Naive B cell (primary cell): ENCODE measurements at places on chromosomes 16 and 17. TPM values are rescaled to one million over a fixed set of nuclear protein-coding genes. Genes with fewer than 3 reads are reported as not detected.

DNA sequence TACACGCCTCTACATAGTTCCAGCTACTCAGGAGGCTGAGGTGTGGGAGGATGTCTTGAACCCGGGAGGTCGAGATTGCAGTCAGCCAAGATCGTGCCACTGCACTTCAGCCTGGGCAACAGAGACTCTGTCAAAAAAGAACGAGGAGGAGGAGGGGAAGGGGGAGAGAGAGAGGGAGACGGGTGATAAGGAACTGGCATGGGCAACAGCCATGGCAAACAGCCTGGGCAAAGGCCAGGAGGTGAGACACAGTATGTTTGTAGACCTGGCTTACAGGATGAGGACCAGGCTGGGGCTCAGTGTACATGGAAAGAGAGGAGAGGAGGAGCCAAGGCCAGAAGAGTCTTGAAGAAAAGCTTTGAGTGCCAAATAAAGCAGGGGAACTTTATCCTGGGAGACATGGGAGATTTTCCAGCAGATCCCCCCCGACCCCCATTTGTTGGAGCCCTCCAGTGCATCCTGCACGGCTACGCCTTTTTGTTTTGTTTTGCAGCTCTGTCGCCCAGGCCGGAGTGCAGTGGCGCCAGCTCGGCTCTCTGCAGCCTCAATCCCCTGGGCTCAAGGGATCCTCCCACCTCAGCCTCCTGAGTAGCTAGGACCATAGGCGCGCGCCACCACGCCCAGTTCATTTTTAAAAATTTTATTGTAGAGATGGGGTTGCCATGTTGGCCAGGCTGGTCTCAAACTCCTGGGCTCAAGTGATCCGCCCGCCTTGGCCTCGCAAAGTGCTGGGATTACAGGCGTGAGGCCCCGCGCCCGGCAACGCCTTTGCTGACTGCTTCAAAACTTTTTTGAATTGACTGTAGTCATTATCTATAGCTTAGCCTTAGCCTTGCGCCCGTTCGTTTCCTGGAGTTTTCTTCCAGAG, 1.3 kb upstream of the ALKBH5 start:
- DNase-seq, result no peak

WNT9B gene
- polyA plus RNA-seq, result not detected

DNA sequence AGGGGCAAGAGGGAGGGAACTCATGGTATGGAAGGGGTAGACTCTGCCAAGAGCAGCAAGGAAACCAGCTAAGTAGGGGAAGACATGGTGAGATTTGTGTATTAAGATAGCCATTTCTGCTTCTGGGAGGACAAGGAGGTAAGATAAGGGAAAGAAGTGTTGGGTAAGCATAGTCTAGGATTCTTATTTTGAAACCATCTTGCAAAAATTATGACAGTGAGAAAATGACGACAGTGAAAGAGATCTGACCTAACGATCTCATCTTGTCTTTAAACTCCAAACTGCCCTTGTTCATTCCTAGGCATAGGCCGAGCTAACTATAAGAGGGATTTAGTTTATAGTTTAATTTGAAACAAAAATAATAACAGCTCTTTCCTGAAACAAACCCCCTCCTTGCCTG, 5.6 kb upstream of the RBL2 start:
- DNase-seq, result no peak

CDK12 gene
- 3.3 TPM for polyA plus RNA-seq

- DNase-seq, result no peak
Measured at GRCh38 chr17:2958706-2959222, 104.6 kb downstream of the OR1D5 start.

DNA sequence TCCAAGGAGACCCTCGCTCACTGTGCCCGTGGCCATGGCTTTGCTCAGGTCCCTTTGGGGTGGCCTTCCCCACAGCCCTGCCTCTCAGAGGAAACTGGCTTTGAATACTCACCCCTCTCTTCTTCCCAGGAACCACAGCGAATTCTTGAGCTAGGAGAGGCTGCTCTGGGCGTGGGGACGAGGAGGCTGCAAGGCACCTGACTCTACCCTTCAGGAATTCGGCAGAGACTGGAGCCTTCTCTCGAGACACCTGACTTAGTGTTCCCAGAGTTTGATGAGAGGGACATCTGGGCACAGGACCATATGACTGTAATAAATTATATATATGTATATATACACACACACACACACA, 6.2 kb downstream of the LLGL2 start:
- no peak for DNase-seq

GRCh38 chr17:21160401-21160800, 33.6 kb downstream of the DHRS7B start:
- DNase-seq, result no peak

DNA sequence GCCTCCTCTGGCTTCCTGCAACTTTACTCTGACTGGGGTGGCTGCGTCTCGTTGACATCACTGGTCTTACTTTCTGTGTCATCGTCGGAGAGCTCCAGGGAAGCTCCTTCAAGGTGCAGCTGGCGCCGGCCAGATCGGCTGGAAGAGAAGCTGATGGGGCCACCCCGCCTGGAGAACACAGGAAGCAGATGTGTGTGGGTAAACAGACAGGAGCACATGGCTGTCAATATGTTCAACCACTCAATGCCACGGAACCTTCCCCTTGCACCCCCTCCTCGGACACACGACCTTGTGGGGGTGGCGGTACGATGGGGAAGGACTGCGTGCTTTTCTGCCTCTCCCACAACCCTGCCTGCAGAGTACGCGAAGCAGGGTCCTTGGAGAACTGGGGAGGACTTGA, 40.1 kb downstream of the NDEL1 start:
- DNase-seq, result no peak

GRCh38 chr17:31060791-31061550, 33.8 kb upstream of the NF1 start:
- DNase-seq, result no peak

DNA sequence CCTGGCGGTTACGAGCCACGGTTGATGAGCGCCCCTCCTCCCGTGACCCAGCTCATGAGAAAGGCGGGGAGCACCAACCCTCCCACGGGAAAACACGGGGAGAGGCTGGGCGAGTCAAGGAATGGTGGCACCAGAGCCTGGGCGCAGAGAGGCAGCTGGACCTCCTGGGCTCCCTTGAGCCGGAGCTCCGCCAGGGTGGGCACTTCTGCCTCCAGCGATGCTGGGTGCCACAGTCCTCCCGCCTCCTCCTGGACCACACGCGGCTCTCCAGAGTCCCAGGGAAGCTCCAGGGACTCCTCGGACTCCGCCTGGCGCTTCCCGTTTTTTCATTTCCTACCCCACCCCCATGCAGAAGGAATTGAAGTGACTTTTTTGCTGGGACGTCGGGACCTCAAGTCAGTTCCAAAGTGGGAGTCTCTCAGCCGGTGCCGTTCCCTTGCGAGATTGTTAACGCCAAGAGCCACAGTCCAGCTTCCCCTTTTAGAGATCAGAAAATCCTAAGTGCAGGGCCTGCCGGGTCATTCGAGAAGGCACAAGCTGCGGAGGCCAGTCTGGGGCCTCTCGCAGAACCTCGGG, 6.6 kb upstream of the CBX8 start:
- DNase-seq, result no peak

GRCh38 chr17:51687887-51688286, 427.5 kb downstream of the UTP18 start:
- DNase-seq, result no peak

DNA sequence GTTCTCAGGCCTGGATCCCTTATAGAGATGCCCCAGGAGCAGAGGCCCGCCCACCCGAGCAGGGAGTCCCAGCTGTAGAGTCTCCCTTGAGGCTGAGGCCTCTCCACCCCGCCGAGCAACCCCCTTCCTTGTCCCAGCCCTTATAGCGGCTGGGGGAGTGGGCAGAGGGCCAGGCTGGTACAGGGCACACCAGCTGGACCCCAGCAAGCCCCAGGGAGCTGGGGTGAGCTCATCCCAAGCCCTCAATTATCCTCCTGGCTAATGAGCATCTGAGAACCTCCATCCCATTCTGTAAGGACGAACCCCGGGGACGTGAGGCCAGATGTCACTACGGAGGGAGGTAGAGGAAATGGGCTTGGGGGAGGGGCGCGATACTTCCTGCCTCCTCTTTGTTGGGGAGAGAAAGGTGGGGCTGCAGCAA, 3.2 kb upstream of the SNN start:
- DNase-seq, result no peak

GRCh38 chr16:48201515-48202201, 42.4 kb upstream of the LONP2 start:
- no peak for DNase-seq

CCL3 gene
- polyA plus RNA-seq, result 7.0 TPM

DNA sequence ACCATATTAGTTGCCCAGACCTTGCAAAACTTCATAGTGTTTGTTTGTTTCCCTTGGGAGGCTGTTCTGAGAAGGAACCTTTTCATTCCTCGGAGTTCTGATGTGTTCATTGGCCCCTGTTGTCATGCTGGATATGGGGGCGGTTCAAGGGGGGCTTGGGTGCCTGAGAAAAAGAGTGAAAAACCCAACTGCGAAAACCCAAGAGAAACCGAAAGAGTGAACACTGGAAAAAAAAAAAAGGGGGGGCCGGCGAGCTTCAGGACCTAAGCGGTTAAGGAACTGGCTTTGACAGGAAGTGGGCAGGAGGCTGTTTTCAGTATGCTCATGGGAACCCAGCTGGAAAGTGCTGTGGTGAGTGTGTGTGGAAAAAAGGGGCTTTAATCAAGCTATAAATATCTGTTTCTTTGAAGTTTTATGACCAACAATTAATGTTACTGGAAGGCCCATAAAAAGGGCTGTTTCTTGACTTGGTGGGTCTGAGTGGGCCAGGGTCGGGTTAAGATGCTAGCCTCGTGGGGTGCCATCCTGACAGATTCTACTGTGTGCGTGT, 510.7 kb downstream of the MAF start:
- DNase-seq, result peak; percentile 28

DNA sequence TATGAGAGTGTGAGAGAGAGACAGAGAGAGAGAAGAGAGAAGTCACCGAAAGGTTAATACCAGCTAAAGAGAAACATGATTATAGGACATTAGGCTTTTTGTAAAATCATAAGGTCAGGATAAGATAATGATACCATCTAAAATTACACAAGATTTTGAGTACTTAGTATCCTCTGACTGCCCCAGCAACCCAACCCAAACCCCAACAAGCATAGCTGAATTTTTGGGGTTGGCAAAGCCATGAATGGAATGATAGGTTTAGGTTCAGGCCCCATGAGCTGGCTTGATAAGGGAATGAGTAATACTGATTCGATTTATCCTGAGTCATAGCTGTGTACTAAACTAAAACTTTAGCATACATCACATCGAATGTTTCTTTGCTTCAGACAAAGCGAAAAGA, 259.5 kb downstream of the IRX3 start:
- DNase-seq, result no peak

DNA sequence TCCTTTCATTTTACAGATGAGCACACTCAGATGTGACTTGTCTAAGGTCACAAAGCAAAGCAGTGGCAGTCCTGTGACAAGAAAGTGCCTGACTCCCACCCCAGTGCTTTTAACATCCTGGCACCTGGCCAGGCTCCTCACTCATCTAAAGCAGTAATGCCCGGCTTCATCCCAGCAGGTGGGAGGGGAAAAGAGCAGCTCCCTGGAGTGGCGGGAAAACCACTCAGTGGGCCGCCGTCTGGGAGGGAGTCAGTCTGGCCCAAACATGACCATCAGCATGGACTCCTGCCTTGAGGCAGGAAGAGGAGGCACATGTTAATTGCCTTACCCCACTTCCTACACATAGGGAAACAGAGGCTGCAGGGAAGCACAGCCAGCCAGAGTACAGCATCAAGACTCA, 2.6 kb downstream of the PCGF2 start:
- no peak for DNase-seq

RASL10B gene
- not detected for polyA plus RNA-seq

GRCh38 chr17:82283208-82283749, 9.8 kb upstream of the CSNK1D start:
- DNase-seq, result no peak

GRCh38 chr17:29587591-29587990, 1.9 kb downstream of the GIT1 start:
- no peak for DNase-seq
